ENCODE measurements at places on chromosomes 13 and 19.

GRCh38 chr19:51507640-51508058 is 6.0 kb upstream of the SIGLEC12 start:
- no peak for DNase-seq

GRCh38 chr13:93915269-93915809 is 564.1 kb downstream of the DCT start:
- DNase-seq, result no peak

DNA sequence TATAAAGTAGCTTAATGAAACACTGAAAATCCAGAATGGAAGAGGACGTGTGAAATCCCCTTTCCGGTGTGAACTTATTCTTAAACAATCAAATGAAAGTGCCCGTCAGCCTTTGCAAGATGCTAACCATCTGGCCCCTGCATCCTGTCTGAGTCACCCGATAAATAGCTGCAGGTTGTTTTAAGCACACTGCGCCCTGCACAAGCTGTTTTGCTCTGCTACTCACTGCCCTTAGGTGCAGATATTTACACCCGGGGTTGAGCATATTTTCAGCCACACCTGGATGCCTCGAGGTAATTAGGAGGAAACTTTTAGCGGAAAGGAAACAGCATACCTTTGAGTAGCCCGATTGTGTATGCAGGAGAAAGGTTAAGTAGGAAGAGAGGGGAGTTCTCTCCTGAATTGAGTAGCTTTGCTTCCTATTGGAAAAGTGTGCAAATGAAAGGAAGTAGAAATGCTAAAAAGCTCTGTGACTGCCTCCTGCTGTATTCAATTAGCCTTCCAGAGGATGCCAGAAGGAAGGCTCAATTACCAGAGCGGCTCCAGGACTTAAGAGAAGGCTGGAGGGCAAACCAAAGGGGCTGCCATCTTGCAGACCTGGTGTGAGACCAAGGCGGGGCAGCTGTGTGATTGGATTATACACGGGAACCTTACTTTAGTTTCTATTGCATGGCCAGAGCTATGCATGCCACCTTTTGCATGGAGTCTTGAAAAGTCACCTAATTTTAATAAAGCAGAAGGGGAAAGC is 42.5 kb downstream of the IRS2 start:
- DNase-seq, result no peak

DNA sequence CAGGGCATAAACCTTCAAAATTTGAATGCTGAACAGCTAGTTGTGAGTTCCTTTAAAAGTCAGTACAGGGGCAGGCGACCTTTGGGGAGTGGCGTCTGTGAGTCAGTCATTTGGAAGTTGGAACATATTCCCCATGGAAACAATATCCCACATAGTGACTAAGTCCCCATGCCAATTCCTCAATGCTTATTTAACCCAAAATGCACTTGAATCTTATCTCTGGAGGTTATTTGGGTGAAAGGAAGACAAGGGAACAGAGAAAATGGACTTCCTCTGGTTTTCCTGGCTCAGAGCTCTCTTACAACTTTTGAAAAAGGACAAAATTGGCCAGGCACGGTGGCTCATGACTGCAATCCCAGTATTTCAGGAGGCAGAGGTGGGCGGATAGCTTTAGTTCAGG is 479.2 kb upstream of the NBEA start:
- DNase-seq, result no peak

GRCh38 chr19:2449019-2449418 is 7.7 kb downstream of the LMNB2 start:
- no peak for DNase-seq

DNA sequence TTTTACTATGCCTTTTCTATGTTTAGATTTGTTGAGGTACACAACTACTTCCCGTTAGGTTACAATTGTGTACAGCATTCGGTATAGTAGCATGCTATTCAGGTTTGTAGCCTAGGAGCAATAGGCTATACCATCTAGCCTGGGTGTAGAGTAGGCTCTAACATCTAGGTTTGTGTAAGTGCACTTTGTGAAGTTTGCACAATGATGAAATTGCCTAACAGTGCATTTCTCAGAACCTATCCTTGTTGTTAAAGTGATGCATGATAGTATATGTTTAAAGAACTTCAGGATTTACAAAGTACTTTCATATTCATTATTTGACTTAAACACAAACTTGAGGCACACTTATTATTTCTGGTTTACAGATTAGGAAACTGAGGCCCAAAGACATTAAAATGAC is 11.5 kb upstream of the SERPINE3 start:
- DNase-seq, result no peak

DNA sequence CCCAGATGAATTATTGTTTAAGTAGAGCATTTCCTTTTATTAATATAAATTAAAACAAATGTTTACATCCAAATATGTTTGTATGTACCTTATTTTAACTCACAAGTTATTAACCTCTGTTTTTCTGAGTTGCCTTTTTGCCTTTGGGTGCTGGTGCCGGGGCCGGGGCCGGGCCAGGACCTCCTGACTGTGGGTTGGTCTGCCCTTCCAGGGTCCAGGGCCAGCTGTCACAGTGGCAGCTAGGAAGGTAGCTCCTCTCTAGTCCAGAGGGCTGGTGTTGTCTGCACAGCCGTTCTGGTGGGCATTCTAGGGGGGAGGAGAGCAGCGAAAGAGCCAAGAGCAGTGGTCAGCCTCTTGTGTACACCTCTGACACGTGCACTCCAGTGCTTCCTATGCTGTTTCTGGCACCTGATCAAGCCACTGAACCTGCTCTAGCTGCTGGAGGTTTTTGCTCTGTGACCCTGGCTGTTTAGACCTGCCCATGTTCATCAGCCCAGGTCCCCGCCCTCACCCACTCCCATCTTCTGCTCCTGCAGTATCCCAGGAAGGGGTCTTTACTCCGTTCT is 2.0 kb upstream of the UBA2 start:
- no peak for DNase-seq

- peak; percentile 16 for DNase-seq
Observed at GRCh38 chr19:50639121-50640112, at the start of gene SYT3. Gene SYT3 (minus strand): TSS chr19:50639881. CDS start chr19:50637411, 2,470 bp downstream.

GRCh38 chr19:7492142-7492541 is 3.3 kb upstream of the PEX11G start:
- peak; percentile 69 for DNase-seq

GRCh38 chr19:47210689-47211316 is 20.2 kb downstream of the BBC3 start:
- peak; percentile 88 for DNase-seq

GRCh38 chr13:77398825-77399620 is 72.1 kb upstream of the MYCBP2 start:
- DNase-seq, result no peak

GRCh38 chr19:56174086-56174485 is 1.7 kb upstream of the GALP start:
- no peak for DNase-seq

DNA sequence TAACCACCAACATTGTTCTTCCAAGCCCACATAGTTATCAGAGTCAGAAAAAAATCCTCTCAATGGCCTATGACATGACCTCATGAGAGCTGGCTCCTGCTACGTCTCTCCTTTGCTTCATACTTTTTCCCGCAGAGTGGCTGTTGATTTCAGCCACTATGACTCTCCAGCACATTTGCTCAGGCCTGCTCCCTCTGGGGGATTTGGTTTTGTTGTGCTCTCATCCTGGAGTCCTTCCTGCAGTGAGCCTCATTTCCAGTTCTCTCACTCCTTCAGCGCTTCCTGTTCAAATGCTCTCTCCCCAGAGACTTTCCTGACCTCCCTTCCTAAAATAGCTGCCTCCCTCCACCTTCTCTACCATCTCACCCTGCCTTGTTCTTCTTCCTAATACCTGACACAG is 72.0 kb upstream of the USP29 start:
- no peak for DNase-seq

GRCh38 chr19:8593931-8594330 is 16.6 kb downstream of the ADAMTS10 start:
- DNase-seq, result no peak

DNA sequence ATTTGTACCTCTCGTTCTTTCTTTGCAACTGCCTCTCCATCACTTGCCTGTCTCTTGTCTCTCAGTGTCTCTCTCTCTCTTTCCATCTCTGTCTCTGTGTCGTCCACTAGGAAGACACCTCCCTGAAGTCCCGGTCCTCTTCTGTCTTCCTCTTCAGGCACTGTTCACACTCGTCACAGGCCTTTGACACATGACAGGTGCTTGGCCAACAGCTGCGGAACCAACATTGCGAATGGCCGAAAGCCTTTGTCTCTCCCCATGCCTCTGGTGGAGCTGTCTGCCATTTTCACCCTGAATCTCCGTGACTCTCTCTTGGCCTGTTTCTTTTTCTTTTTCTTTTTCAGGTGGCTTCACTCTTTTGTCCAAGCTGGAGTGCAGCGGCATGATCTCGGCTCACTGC is 2.8 kb downstream of the HIPK4 start:
- DNase-seq, result no peak

DNA sequence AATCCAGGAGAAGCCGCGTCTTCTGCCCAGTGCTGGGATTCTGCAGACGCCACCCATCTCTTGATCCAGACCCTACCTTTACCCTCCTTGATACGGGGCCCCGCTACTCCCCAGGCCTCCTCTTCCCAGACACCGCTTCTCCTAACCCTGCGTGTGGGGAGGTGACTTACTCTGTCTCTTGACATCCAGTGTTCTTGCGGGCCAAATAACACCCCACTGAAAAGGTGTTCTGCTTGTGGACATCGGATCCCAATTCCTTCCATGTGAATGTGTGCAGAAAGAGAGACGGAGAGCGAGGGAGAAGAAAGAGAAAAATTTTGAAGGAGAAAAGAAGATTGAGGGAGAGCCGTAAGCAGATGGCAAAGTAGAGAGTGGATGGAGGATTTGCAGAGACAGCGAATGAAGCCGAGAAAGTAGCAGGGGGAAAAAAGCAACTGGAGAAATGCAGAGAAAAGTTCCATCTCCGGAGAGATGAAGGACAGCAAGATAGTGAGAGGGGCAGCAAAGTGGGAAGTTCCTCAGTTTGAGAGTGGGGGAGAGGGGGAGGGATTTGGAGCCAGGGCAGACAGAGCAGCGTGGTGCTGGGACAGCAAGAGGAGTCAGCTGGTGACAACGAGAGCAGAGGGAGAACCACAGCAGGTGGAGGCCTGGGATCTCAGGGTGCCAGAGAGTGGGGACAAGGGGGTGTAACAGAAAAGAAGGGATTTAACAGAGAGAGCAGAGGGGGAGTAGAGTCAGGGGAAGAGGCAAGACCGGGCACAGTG is 814 bp downstream of the ZNF480 start:
- DNase-seq, result no peak

DNA sequence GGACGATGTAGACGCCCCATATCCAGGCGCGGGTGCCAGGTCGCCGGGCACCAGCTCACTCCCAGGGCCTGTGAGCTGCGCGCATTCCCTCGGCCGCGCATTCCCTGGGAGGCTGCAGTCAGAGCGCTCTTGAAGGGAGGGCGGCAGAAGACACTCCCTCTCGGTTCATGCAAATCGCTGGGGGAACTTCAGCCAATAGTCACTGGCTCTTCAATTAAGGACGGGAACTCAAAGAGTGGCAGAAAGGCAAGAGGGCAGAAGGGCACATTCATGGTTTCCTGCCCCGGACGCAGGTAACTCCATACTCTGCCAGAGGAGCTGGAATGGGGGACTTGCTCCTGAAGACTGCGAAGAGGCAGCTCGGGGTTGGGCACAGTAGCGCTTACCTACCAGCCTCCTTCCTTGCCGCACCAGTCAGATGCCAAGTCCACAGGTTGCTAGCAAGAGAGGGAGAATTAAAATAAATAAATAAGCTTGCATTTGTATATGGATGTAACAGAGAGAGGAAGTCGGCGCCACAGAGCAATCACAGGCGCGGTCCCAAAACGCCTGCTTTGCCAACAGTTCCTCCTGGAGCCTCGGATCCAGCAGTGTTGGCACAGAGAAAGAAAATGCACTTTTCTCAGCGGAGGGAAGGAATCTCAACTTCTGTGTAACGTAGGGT is 459 bp downstream of the PCDH20 start:
- DNase-seq, result no peak

- no peak for DNase-seq
Observed at GRCh38 chr19:49165865-49166301, 8.3 kb downstream of the TRPM4 start.

GRCh38 chr19:48325265-48325910 is at the start of gene EMP3:
Gene EMP3 (plus strand): TSS chr19:48325552. CDS start chr19:48326845, 1,293 bp downstream.
- peak; percentile 91 for DNase-seq

DNA sequence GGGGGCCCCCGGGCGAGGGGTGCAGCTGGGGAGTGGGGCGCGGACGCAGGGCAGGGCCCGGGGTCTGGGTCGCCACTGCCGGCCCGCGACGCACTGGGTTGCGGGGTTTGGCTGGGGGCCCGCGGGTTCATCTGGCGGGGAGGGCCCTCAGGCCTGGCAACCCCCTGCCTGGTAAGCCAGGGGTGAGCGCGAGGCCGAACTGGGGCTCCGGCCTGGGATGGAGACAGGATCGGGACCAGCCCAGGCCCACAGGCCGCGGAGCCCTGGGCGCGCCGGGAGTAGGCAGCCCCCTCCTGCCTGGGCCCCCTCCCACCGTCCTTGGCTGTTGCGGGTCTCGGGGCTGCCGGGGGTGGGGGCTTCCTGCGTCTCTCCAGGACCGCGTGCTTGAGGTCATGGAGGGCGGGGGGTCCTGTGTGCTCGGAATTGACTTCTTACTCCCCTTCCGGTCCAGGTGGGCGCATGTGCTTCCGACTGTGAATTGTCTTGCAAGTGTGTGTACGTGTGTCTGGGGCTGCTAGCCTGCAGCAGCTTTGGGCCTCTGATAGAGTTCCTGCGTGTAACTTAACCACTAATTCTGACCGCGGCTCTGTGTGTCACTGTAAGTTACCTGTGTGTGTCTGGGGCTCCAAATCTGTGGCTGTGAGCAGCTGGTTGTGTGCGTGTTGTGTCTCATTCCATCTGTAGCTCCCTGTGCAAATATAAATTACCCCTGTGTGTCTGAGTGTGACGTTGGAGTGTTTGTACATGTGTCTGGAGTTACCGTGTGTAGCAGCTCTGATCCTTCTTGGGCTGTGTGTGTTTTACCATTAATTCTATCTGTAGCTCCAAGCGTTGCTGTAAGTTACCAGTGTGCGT is 751 bp downstream of the GRAMD1A start:
- DNase-seq, result peak; percentile 73

GRCh38 chr13:51793570-51794271 is 10.2 kb downstream of the DHRS12 start:
- DNase-seq, result peak; percentile 56

GRCh38 chr13:55673910-55674309 is 1466.8 kb upstream of the PRR20A start:
- DNase-seq, result no peak

- DNase-seq, result no peak
Observed at GRCh38 chr19:35671818-35672217, 5.5 kb downstream of the UPK1A start.

DNA sequence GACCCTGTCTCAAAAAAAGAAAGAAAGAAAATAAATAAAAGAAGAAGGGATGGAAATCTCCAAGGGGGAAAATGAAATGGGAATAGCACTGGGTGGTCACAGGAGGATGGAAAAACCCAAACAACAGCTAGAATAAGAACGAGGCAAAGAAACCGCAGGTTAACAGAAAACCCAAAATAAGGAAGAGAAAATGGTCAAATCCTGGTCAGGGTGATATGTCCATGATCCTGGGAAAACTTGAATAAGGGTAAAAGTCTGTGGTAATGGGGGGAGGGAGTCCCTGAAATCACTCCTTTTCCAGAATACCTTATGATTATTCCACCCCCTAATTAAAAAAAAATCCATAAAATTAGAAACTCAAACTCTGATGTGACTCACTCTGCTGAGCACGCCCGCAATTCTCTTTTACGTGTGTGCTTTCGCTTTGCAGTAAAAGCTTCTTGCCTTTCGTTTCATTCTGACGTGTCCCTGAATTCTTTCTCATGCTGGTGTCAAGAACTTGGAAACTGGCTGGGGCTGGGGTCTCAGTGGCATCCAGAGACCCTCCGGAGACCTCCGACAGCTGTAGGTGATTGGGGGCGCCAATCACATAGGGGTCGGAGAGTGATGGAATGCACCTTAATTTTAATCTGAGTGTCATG is 4.3 kb upstream of the NAXD start:
- no peak for DNase-seq
